ENCODE measurements at places on chromosomes 5 and 9.

GRCh38 chr5:135319928-135320606, 79.0 kb downstream of the MACROH2A1 start:
- no peak for DNase-seq

- no peak for DNase-seq
Observed at GRCh38 chr5:12022444-12022843, 118.2 kb upstream of the CTNND2 start.

DNA sequence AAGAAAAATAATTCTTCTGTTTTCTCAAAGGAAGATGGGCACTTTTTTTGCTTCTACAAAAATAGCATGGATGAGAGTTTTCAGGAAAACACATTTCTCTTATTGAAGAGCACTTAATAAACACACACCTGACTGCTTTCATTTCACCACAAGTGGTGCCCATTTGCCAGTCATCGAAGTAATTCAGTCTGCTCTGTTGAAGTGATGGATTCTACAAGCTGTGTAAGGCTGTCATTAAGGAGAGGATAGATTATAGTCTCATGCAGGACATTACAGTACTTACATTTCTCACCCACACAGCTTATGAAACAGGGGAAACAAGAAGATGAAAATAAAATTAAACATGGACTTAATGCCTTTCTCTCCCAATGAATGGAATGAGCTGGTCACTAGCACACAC, 165.2 kb downstream of the NR2F1-AS1 start:
- DNase-seq, result no peak

DNA sequence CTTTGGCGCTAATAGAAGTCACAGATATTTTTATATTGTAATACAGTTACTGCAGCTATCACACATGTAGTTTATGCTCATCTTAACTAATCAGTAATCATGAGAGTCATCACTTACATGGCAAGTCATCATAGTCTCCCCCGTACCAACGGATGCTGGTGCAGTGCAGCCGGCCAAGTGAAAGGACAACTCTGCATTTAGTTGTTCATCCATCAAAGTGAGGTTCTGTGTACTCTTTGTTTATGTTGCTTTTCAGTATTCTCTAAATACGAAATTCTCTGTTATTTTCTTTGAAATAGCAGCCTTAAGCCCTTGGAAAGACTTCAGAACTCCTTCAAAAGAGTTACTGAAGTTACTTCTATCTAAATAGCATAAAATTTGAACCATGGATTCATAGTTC, 216.7 kb downstream of the CCDC171 start:
- no peak for DNase-seq

- DNase-seq, result no peak
Observed at GRCh38 chr5:154095904-154096303, 57.1 kb downstream of the MFAP3 start.

DNA sequence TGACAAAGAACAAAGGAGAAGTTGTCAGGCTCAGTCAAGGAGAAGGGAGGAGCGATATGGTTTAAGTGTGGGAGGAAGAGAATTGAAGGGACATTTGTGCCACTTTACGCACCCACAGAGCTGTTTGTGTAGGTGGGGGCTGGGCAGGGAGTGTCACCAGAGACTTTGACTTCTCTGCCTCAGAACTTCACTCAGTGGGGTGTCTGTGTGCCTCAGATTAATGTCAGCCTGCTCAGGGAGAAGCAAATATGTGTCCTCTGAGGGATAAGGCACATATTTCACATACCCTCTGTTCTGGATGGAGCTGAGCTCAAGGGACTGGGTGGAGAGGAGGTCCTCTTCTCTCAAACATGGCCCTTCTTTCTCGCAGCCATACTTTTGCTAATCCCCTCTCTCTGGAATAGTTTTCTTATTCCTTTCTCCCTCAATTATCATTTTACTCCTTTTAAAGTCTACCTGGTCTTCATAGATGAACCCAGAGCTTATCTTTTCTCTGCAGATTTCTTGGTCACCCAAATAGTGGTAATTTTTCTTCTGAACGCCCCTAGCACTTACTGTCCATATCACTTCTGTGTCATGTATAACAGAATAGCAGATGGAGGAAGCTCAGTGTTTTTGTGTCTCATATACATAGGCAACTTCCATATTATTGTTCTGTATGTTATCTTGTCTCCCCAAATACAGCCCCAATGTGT, 77.0 kb downstream of the IQGAP2 start:
- no peak for DNase-seq

- DNase-seq, result no peak
Observed at GRCh38 chr5:17882760-17883488, 248.7 kb downstream of the TAF11L14 start.

GRCh38 chr9:6782981-6783380, 25.2 kb downstream of the KDM4C start:
- no peak for DNase-seq

DNA sequence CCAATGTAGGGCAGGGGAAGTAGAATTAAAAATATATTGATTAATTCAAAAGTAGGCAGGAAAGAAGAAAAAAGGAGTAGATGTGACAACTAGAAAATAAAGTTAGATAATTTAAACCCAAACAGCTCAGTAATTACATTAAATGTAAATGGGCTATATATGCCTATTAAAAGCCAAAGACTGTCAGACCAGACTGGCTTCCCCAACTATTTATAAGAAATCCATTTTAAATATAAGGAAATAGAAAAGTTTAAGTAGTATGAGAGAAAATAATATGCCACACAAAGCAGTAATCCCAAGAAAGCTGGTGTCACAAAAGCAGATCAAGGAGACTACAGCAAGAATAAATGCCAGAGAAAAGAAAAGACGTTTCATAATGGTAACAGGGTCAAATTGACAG, 28.9 kb upstream of the SARDH start:
- no peak for DNase-seq

DNA sequence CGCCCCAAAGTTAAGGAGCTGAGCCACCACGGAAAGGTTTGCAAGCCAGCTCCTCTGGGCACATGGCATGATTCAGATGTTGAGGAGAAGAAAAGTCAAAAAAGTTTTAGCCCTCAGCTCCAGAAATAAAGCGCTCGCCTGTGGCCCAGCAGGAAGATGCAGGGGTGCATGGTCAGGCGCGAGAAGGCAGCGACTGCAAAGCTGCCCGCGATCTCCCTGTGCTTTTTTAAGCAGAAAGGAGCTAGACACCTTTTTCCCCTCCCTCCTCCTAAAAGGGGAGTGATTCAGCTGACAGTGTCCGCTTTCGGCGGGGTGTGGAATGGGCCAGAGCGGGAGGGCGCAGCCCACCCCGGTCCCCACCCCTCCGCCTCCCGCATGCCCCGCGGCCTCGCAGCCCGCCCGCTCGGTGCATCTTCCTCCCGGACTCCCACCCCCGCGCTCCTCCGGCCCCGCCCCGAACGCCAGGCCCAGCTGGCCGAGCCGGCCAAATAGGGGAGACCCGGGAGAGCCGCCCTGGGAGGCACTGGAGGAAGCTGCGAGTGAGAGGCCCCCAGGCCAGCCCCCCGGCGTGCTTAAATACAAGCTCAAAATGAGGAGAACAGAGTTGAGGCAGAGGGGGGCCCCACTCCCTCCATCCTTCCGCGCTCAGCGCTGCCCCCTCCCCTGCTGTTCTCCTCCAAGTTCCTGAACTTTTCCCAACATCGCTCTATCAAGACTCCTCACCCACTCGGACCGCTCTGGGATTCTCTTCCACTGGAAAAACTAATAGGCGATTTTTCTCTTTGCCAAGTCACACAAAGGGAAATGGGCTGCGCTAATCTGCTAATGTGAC, at the start of gene ADAMTS12:
Gene ADAMTS12 (minus strand): TSS at position 203 of the 832 bp plus-strand sequence. CDS start 134 bp downstream, at position 69.
- DNase-seq, result no peak

GRCh38 chr9:105959531-105959930, 265.2 kb downstream of the TMEM38B start:
- no peak for DNase-seq

DNA sequence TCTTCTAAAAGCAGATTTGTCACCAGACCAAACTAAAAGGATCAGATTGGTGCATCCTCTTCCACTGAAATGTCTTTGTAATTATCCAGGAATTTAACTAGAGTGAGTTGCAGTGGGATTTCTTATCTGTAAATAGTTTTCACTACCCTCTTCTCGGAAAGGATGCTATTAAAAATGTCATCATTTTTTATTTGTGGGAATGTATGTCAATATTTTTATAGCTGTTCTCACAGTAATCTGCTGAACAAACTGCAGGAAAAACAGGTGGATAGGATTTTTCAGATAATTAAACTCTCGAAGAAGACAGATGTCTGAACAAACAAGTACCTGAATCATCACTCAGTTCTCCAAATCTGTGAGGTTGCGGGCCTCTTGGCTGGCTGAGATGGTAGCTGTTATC, 62.7 kb downstream of the RAB14 start:
- no peak for DNase-seq

- DNase-seq, result no peak
Observed at GRCh38 chr9:92666236-92666635, 3.7 kb downstream of the IPPK start.

DNA sequence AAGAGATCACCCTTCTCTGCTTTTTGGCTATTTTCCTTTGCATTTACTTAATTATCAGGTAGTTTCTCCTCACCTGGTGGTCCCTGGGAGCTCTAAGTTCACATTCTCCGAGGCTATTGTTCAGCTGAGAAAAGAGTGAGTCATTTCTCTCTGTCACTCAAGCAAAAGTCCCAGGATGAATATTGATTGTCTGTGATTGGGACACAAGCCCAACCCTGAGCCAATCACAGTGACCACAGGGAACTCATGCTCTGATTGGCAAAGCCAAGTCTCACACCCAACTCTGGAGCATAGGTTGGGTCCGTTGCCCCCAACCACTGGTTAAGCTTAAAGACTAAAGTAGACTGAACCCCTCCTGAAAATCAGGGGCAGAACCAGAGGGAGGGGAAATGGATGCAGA, 27.8 kb upstream of the FAT2 start:
- no peak for DNase-seq

- no peak for DNase-seq
Observed at GRCh38 chr5:68777135-68777534, 316.7 kb upstream of the SLC30A5 start.
